ENCODE measurements at places on chromosomes 7 and 10. TPM values are rescaled to one million over a fixed set of nuclear protein-coding genes. Genes with fewer than 3 reads are reported as not detected.

DNA sequence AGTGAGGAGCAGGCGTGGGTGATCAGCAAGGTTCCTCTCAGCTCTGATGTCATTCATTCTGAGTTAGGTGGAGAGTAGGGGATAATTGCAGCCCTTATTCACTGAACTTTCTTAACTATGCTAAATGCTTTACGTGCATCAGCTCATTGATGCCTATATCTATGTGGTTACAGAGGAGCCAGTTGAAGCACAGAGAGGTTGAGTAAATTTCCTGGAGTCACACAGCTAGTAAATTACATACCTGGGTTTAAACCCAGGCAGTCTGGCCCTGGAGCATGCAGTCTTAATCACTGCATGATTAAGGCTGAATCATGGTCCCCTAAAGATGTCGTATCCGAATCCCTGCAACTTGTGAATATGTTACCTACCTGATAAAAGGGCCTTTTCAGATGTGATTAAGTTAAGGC lies 99.6 kb downstream of the GRK5 start:
- DNase-seq = no peak

- DNase-seq = no peak
Observed at GRCh38 chr7:25358926-25359325, 130.6 kb upstream of the NPVF start.

GRCh38 chr10:30172673-30173072 lies 113.3 kb upstream of the JCAD start:
- no peak for DNase-seq

DNA sequence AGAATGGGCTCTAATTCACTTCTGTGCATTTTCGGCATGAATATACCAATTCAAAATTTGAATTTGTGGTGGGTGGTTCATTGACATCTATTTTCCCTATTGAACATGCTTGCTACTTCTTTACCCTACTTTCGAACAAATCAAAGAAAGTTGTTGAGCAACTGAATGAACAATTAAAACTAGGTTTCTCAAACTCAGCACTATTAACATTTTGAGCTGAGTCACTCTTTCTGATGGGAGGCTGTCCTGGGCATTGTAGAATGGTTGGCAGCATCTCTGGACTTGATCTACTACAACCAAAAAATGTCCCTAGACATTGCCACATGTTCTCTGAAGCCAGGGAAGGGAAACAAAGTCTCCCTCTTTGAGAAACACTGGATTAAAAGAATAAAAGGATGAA lies 116.7 kb downstream of the COL28A1 start:
- DNase-seq = no peak

GRCh38 chr10:76998451-76998850 lies 639.2 kb downstream of the KCNMA1 start:
- no peak for DNase-seq

DNA sequence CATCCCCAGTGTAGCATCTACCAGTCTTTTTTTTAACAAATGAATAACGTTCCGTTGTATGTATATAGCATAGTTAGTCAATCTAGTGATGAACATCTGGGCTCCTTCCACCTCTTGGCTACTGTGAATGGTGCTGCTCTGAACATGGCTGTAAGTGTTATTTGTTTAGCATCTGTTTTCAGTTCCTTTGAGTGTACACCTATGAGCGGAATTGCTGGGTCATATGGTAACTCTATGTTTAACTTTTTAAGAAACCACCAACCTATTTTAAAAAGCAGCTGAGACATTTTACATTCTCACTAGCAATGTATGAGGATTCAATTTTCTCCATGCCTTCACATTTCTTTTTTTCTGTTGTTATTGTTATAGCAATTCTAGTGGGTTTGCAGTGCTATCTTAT lies 178.2 kb downstream of the DNAJC1 start:
- no peak for DNase-seq

- no peak for DNase-seq
Observed at GRCh38 chr10:79561257-79561656, 1.1 kb upstream of the SFTPA2 start.

DNA sequence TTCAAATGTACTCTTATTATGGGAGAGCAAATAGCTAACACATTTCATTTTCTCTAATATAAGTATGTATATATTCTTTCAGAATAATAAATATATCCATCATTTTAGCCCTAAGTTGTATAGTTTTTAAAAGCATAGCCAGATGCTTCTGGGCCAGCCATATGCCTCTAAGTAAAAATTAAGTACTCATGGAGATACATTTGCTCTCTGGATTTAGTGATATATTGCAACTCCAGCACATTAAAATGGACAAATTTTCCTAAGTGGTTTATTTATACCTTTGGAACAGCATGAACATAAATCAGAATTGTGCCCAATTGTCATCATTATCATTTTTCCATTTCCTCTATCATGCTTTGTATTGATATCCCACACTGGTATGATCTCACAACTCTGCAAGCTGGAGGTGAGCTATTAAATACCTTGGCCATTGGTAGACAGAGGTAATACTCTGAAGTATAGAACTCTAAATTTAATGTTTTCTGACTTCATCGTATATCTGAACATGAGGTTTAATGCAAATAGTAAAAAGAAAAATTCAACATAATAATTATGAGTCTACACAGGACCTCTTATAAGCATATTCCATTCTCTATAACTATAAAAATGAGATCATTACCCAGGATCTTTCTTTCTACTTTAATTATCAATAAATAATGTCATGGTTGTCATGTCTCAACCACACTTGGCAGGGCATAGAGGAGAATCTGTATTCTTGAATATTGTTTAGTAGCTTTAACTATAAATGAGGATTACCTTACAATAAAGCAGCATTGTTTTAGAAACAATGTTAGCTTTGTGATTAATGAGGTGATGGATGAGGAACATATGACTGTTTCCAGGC lies 90.8 kb downstream of the AGMO start:
- DNase-seq = no peak

DNA sequence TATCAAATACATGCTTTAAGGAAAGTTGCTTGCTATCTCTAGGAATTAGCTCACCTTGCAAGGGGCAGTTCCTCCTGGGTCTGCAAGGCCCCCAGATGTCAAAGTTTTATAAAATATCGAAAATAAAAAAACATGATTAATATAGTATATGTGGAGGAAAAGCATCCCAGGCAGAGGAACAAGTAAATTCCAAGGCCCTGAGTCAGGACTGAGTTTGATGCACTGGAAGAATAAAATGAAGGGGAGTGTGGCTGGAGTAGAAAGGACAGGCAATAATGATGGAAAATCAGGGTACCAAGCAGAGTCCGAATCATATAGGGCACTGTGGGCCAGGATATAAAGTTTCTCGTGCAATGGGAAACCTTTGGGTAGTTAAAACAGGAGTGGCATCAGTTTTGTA lies 112.4 kb upstream of the EEPD1 start:
- no peak for DNase-seq

DNA sequence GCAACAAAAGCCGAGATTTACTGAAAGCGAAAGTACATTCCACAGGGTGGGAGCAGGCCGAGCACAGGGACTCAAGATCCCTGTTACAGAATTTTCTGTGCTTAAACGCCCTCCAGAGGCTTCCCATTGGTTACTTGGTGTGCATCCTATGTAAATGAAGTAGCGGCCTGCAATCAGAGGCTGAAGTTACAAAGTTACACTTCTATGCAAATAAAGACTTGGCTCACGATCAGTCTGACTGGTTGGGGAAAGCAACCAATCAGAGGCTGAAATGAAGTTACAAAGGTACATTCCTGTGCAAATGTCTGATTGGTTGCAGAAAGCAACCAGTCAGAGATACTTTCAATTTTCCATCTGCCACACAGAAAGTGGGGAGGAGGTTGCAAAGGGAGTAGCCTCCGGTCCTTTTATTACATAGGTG lies 4.1 kb downstream of the ACBD7 start:
- DNase-seq = peak; percentile 48

The CYP3A4 gene
- 0.32 TPM for total RNA-seq

The TEX47 gene
- not detected for total RNA-seq

The CPVL gene
- 15.3 TPM for total RNA-seq

The AKR1C4 gene
- not detected for total RNA-seq

The NEUROD6 gene
- not detected for total RNA-seq

The OR2A1 gene
- not detected for total RNA-seq

The HNRNPF gene
- 83.6 TPM for total RNA-seq

The ANKRD2 gene
- total RNA-seq = 54.6 TPM

All from left cardiac atrium (tissue), 4 donors.